ENCODE measurements at places on chromosomes 5 and 9.

GRCh38 chr5:117731446-117731845 is 1156.8 kb upstream of the SEMA6A start:
- DNase-seq, result no peak

GRCh38 chr9:69412741-69413150 is 87.7 kb downstream of the ENTREP1 start:
- DNase-seq, result no peak

DNA sequence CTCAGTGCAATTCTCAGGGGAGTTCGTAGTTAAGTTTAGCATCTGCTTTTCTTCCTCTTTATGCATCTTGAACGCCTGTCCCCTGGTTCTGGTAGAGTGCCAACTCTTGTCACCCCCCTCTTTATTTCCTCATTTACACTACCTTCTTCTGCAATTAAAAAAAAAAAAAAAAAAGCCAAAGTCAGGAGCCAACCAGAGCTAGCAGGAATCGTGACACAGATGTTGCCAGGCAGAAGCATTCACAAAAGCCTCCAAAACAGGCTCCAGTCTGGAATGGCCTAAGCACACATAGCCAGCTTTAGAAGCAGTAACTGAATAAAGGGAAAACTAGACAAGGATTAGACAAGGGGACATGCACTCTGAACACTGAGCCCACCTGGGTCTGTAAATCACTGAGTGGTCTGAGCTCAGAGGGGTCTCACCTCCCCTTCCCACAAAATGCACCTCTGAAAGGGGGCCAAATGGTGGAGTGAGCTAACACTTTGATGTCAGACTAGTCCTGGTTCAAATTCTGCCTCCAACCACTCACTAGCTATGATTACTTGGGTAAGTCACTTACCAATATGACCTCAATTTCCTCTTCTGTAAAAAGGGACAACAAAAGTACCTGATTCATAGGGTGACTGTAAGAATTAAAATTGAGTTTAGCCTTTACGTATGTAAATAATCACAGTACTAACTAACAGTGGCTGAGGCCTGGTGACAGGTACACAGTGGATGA is 2.0 kb downstream of the CD74 start:
- peak; percentile 40 for DNase-seq

DNA sequence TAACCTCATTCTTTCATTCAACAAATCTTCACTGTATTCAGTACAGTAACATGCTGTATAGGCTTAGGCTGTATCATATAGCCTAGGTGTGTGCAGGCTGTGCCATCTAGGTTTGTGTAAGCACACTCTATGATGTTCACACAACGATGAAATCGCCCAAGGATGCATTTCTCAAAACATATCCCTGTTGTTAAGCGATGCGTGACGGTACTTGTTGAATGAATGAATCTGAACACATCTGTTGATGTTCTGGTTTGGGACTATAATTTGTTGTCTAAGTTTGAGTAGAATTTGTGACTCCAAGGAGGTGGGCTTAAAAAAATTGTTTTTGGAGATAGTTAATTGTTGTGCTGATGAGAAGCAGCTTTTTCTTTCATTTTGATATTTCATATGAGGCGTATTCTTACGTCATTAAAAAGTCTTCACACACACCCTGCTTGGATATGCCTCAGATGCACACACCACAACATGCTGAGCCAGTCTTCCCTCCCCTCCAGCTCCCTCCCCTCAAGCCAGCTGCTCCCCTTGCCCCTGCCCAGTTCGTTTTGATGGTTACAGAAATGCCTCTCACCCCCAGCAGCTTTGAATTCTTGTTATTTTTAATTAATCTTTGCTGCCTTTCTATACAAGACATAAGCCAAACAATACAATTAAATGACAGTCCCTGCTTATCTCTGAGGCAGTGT is 5.5 kb upstream of the PSAT1 start:
- DNase-seq, result no peak

DNA sequence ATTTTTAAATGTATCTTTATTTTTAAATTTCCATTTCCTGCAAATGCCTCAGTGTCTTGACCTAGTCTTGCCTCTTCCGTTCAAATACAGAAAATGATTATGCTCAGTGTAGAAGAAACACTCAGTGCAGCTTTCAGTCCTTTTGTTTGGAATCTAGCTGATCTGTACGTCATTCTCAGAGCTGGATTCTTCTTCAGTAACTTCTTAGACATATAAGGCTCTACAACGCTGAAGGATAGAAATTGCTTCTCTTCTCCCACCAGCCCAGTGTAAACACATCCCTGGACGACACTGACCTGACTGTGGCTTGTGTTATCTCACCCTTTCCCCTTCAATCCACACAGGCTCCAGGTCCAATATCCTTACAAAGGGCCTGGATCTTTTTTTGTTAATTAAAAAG is 3.2 kb upstream of the ALDH1B1 start:
- DNase-seq, result no peak

DNA sequence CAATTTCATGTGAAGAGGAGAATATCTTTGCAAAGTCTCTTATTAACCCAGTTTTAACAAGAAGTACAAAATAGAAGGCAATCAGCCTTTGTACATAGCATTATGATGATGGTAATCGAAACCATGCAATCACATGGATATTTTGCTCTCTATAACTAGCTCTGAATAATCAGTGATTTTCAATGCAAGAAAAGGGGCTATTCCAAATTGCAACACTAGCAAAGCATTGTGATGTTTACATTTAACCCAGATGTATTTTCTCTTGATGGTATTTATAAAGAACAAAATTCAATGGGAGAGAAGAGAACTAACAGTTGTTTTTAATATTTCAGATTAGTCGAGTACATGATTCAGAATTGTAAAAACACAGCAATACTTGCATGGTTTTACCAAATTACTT is 437.5 kb upstream of the DMAC1 start:
- no peak for DNase-seq

- DNase-seq, result no peak
Observed at GRCh38 chr5:132181011-132181629, 46.5 kb downstream of the P4HA2 start.

DNA sequence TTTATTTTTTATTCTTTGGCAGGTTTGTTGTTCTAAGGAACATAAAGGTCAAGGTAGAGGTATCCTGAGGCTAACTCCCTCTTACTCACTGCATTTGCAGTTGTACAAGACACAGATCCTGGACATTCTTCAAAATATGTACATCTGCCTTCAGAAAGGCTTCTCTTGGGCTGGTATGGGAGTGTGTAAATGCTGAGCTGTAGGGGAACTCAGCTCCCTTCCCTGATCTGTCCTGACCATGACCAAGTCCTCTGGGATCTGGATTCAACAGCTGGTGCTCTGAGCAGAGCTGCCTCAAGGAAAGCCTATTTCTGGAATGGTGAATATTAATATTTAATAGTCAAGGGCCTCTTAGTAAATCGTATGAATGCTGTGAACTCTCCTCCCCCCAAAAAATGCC is 117.4 kb downstream of the PRKACG start:
- DNase-seq, result no peak

GRCh38 chr9:95350266-95350665 is 32.8 kb upstream of the FANCC start:
- no peak for DNase-seq

GRCh38 chr5:116543501-116543900 is 31.1 kb downstream of the SEMA6A start:
- DNase-seq, result no peak

GRCh38 chr5:140303966-140304365 is 1.1 kb upstream of the PFDN1 start:
- DNase-seq, result no peak

- DNase-seq, result no peak
Observed at GRCh38 chr9:76530458-76531110, 71.6 kb downstream of the GCNT1 start.

GRCh38 chr5:67844924-67845323 is 370.6 kb upstream of the PIK3R1 start:
- no peak for DNase-seq

DNA sequence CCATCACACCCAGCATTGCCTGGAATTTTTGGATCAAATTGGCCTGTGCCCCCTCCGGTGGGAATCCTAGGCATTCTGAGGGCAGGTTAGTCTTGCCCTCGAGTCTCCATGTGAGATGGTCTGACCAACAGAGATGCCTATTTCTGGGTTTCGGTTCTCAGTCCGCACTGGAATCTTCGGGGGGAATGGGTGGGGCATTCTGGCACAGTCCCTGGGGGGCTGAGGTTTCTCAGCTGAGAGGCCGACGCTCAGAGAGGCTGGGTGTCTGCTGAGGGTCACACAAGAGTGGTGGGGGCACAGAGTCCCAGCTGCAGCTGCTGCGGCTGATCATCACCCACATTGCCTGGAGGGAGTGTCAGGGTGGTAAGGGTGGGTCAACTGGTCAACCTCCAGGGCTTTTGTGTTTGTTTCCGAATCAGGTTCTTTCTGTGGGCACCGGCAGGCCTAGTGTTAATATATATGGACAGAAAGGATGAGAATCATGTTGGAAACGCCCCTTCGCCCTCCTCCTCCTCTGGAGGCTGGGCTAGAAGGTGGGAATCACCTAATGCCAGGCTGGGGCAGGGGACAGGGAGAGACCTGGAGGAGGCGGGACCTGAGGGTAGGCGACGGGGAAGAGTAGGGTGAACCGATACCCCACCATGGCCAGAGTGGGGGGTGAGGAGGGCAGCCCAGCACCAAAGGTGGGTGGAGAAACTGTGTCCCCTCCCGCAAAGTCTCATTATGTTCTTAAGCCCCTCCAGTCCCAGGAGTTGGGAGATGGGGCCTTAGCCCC is 149.5 kb upstream of the PHYKPL start:
- DNase-seq, result no peak

DNA sequence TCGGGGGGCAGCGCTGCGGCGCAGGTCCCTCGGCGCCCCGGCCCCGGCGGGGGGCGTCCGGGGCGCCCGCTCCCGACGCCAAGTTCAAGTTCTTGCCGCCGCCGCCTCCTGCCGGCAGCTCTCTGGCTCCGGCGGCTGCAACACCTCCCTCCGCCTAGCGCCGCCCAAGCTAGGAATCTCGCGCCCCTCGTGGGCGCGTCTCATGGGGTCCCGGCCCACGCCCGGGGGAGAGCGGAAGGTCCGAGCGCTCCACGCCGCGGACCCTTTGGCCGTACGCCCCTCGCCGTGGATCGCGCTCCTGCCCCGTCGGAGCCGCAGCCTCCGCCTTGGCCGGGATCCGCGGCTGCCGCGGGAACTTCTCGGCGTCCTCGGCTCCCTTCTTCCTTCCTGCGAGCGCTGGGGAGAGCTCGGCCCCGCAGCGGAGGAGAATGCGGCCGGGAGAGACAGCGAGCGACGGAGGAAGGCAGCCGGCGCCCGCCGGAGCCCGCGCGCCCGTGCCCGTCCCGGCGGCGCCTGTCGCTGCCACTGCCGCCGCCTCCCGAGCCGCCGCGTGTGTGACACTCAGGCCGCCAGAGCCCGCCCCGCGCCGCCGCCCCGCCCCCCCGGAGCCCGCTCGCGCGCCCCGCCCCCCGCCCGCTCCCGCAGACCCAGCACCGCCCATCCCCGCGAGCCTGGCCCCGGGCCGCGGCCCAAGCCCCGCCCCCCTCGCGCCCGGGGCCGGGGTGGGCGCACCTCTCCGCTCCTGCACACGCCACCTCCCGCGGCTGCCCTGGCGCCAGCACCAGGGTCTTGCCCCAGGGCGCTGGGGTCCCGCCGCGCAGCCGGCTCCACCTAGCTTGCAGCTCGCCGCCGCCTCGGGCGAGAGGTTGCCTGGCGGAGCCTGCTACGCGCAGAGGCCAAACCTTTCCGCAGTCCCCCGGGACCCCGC is at the start of gene SHB:
Gene SHB (minus strand): TSS at position 527 of the 928 bp plus-strand sequence. CDS start 582 bp downstream, outside the sequence.
- peak; percentile 78 for DNase-seq

DNA sequence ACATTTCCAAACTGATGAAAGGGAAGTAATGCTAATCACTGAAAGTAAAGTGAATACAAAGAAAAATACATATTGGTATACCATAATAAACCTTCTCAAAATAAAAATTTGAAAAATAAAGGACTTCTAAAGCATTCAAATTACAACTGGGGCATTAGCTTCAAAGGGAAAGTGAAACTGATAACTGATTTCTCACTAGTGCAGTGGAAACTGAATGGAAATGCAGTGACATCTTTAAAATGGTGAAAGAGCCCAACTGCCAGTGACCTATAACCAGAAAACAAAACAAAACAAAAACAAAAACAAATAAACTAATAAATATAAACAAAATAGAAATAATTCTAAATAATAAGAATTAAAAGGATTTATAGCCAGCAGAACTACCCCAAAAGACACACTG is 297.5 kb upstream of the GRIN3A start:
- DNase-seq, result no peak

- DNase-seq, result no peak
Observed at GRCh38 chr5:176736301-176736930, 73.9 kb upstream of the UNC5A start.

- no peak for DNase-seq
Observed at GRCh38 chr5:147565524-147565923, 55.7 kb upstream of the DPYSL3 start.

DNA sequence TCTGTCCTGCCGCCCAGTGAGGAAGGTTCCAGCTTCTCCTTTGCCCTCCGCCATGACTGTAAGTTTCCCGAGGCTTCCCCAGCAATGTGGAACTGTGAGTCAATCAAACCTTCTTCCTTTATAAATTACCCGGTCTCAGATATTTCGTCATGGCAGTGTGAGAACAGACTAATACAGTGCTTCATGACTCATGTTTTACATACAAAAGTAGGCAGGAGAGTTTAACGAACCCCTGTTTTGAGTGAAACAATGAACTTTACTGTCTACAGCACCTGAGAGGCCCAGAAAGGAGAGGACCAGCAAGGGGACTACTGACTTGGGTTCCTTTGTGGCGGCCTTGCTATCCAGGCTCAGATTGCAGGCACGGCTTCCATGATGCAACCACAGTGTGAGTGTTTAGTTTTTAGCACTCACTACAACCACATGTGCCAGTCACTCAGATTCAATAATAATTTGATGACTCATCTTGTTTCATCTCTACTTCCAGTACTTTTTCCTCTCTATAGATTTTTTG is 139.1 kb upstream of the CLINT1 start:
- DNase-seq, result no peak

- no peak for DNase-seq
Observed at GRCh38 chr9:137318602-137319001, 16.5 kb upstream of the NRARP start.

GRCh38 chr9:114515528-114515927 is 10.3 kb upstream of the WHRN start:
- no peak for DNase-seq

DNA sequence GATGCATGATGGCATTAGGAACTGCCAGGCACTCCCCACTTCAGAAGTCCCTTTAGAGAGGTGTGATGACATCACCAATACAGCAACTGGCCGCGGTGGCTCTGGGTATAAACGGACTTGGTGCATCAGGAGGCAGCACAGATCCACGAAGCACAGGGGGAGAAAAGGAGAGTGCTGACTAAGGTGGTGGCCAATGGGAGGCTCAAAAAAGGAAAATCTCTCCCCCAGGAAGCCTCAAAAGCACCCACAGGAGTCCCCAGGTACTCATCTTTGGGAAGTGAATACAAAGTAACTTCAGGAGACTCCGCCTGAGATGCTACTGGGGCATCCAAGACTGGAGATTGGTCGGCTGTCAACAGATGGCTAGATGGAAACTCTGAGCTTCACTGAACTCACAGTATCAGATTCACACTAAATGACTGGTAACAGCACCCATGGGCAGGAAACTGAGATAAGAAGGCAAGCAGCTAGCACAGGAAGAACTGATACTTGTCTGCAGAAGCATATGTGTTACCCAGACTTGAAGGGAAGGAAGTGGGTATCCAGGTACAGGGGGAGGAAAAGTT is 7.6 kb downstream of the TTC39B start:
- peak; percentile 40 for DNase-seq

- DNase-seq, result no peak
Observed at GRCh38 chr5:149754172-149754880, 24.2 kb downstream of the PPARGC1B start.

GRCh38 chr9:111483439-111483857 is 735 bp downstream of the ECPAS start:
- DNase-seq, result peak; percentile 26

Data from stimulated activated CD4-positive, alpha-beta T cell treated with anti-CD3 and anti-CD28 coated beads, Interleukin-2, amount 100 ng/mL, for 4 hours (primary cell).